ENCODE measurements at places on chromosomes 3 and 15. TPM values are rescaled to one million over a fixed set of nuclear protein-coding genes. Genes with fewer than 3 reads are reported as not detected.
A peak's percentile ranks its signal among the peaks of the same experiment; 100 is the strongest.

- H3K27me3 ChIP-seq: no peaks in the 10 kb centered on the region
- H3K4me3 ChIP-seq: peak overlapping the region; percentile 97
- peaks cover 5% of the 10 kb centered on the region for H3K4me1 ChIP-seq
- peak; percentile 38 for DNase-seq
- peaks cover 12% of the 10 kb centered on the region for H3K36me3 ChIP-seq
Measured at GRCh38 chr15:65870889-65871533, 1.7 kb downstream of the RAB11A start.

MYO5C gene
- polyA plus RNA-seq: 1.1 TPM

DNA sequence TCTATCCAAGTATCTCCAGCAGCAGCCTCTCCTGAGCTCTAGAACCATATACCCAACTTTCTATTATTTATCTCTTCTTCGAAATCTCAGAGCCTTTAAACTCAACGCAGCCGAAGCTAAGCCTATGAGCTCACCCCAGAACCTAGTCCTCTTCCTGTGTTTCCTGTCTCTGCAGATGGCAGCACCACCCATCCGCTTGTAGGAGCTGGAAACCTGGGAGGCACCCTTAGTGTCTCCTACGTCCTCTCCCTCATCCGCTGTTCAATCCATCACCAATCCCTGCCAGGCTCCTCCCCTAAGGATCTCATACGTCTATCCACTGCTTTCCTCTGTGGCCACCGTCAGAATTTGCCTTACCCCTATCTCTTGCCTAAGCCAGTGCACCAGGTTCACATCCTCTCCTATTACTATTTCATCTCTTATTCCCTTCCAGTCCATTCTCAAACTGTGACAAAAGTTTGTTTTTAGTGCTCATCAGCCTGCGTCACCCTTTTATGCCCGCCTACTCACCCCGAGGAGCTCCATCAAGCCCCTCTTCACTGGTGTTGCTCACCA, 9.6 kb downstream of the VGLL4 start:
- no peak overlapping the region for H3K4me3 ChIP-seq
- DNase-seq: no peak
- H3K27ac ChIP-seq: no peak overlapping the region
- no peaks in the 10 kb centered on the region for H3K36me3 ChIP-seq

DNA sequence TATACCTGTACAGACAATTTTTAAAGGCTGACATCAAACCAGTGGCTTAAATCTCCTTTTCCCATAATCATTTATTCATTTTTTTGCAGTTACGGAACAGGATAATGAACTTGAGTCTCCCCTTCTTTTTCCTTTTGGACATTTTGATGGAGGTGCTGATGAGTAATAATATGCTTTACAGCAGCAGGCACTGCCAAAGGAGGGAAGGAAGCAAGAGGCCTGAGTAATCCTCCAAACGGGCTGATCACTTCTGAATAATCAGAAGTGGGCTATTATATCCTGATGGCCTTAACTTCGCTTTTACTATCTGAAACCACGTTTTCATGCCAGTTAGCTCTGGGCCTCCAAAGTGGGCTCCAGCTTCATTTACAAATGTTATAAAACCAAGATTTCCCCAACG, 527.2 kb downstream of the FOXP1 start:
- peaks cover 8% of the 10 kb centered on the region for H3K36me3 ChIP-seq
- H3K4me3 ChIP-seq: no peak overlapping the region
- H3K27me3 ChIP-seq: no peaks in the 10 kb centered on the region

DNA sequence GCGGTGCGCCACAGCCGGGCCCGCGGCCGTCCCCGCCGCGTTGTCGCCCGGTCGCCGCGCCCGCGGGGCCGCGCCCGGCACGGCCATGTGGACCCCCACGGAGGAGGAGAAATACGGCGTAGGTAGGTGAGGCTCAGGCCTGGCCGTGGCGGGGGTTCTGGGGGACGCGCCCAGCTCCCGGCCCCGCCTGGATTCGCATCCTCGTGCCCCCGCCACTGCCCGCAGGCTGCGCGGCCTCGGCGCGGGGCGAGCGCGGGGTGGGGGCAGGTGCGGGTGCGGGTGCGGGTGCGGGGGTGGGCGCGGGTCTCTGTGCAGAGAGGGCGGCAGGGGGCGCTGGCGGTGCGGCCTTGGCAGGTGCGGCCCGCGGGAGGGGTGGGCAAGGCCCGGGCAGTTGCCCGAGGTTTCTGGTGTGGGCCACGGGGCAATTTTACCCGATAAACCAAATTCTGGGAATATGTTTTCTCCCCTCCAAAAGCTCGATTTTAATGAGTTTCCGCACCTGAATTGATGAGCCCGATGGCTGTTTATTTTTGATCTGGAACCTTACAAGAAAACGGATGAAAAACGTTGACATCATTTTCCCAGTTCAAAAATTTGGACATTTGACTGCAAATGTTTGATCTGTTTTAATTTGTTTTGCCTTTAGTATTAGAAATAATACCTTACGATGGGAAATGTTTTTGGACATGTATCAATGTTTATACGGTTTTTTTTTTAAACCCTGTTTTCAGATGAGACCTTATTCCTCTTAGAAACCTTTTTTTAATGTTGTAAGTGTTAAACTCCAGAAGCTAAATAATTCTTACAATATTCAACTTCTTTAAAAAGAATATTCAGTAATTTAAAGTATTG, 678 bp downstream of the DOCK3 start:
- H3K27me3 ChIP-seq: peaks cover 53% of the 10 kb centered on the region
- H3K4me1 ChIP-seq: peaks cover 4% of the 10 kb centered on the region
- peak overlapping the region; percentile 25 for H3K4me3 ChIP-seq
- H3K36me3 ChIP-seq: no peaks in the 10 kb centered on the region
- H3K27ac ChIP-seq: no peak overlapping the region
- peak; percentile 78 for DNase-seq

DNA sequence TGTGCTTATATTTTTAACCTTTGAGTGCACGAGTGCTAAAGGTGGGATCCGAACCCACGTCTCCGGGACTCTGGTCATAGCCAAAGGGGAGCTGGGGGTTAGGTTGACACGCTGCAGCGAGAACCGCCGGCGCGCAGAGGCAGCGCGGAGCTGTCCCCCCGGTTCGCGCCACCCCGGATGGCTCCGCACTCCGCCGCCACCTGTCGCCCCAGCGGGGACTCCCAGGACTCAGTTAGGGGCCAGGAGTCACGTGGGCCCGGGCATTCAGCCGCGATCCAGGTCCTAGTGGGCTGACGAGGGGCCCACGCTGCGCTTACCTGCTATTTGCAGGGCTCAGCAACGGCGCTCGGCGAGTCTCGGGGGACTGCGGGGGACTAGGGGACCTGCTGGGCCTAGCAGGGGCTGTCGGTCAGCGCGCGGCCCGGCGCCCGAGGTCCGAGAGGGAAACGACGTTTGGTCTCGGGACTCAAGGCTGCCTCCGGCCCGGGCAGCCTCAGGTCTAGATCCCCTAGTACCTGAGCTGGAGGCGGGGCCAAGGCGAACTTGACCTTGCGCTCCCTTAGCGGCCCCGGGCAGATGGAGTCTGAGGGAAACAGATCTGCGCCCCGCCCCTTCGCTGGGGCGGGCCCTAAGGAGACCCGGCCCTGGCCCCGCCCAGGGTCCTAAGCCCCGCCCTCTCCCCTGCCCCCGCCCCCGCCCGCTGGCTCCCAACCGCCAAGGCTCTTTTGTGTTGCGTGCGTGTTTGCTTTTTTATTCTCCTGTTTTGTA, at the start of gene NMNAT3:
NMNAT3 (minus strand) TSS at position 585 of the 768 bp plus-strand sequence. CDS start 50,248 bp downstream, outside the sequence.
- peaks cover 33% of the 10 kb centered on the region for H3K4me1 ChIP-seq
- H3K27ac ChIP-seq: no peak within 1 kb of the TSS
- no peaks in the 10 kb centered on the region for H3K36me3 ChIP-seq
- no peak within 1 kb of the TSS for H3K4me3 ChIP-seq

SH3GL3 gene
- not detected for polyA plus RNA-seq

ERICH6 gene
- 0.08 TPM for polyA plus RNA-seq

DNA sequence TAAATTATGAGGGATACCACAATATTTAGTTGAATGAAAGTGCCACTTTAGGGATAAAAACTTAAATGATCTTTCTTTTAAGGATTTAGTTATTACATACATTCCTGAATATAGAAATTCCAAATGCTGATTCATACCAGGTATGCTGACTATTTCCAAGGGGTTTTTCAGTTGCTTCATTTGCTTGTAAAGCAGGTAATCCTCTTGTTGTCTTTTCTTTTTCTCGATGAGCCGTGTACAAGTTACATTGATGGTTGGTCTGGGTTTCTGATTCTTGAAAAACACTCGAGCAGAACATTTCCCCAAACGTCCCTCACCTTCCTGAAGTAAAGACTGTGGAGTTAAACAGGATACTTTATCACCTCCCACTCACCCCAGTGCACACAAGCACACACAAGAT, 21.7 kb downstream of the RARRES1 start:
- peaks cover 3% of the 10 kb centered on the region for H3K4me1 ChIP-seq
- H3K27ac ChIP-seq: no peak overlapping the region
- H3K4me3 ChIP-seq: no peak overlapping the region
- H3K36me3 ChIP-seq: peaks cover 8% of the 10 kb centered on the region
- no peak for DNase-seq

FETUB gene
- polyA plus RNA-seq: 0.05 TPM

DNA sequence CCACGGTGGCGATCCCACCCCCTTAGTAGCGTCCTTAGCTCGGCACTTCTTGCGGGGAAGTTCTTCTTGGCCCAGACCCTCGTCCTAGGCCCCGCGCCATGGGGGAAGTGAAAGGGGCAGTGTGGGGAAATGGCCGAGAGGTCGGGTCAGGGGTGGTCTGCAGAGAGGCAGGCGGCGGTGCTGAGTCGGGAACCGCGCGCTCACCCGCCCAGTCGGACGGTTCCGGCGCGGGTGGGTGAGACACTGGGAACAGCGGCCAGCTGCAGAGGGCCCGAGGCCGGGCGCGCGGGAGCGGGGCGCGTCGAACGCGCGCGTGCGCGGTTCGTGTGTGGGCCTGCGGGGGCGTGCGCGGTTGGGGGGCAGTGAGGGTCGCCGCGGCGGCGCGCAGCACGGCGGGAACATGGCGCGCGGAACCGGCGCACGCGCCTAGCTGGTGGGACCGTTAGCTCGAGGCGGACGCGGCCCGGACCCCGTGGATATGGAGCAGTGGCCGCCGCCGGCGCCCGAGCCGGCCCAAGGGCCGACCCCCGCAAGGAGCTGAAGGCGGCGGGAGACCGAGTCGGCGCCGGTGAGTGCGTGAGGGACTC, 246.9 kb downstream of the GOLGA6L6 start:
- no peaks in the 10 kb centered on the region for H3K4me1 ChIP-seq
- H3K36me3 ChIP-seq: no peaks in the 10 kb centered on the region
- H3K27ac ChIP-seq: no peak overlapping the region
- no peak overlapping the region for H3K4me3 ChIP-seq
- DNase-seq: no peak

GRCh38 chr15:90812171-90812957, 56.0 kb upstream of the FURIN start:
- peaks cover 4% of the 10 kb centered on the region for H3K36me3 ChIP-seq
- no peaks in the 10 kb centered on the region for H3K27me3 ChIP-seq
- H3K27ac ChIP-seq: no peak overlapping the region
- no peak for DNase-seq

DNA sequence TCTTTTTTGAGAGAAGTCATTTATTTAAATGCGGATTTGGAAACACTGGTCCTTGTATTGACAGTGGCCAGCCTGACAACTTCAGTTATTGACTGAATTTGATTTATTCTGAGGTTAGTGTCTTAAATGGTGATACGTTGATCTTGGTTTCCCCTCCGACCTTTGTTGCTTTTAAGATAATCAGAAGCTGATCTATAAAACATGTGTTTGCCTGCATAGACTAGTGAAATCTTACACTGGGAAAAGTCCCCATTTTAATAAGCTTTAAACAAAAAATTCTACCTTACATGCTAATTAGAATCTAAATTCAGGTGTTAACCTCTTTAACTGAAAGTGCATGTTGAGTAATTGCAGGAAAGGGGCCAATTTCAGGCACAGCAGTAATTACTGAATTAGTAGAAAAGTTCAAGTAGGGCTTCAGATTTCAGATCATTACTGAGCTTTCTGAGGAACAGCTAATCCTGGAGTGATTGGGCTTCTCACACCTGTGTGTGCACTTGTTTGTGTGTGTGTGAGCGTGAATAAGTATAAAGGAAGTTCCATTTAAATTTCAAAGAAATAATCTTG, 221.4 kb downstream of the SOX2 start:
- no peak for DNase-seq
- H3K4me3 ChIP-seq: no peak overlapping the region
- no peaks in the 10 kb centered on the region for H3K27me3 ChIP-seq
- H3K4me1 ChIP-seq: no peaks in the 10 kb centered on the region

GRCh38 chr3:132351222-132351806, 34.1 kb downstream of the ACP3 start:
- DNase-seq: no peak
- H3K36me3 ChIP-seq: no peaks in the 10 kb centered on the region
- no peak overlapping the region for H3K4me3 ChIP-seq
- no peaks in the 10 kb centered on the region for H3K27me3 ChIP-seq
- no peak overlapping the region for H3K27ac ChIP-seq
- H3K4me1 ChIP-seq: no peaks in the 10 kb centered on the region

GRCh38 chr3:171966533-171967136, 72.7 kb upstream of the FNDC3B start:
- H3K27ac ChIP-seq: no peak overlapping the region
- no peak overlapping the region for H3K4me3 ChIP-seq

- no peak overlapping the region for H3K4me3 ChIP-seq
- H3K27me3 ChIP-seq: no peaks in the 10 kb centered on the region
- H3K36me3 ChIP-seq: peaks cover 26% of the 10 kb centered on the region
- DNase-seq: no peak
- H3K27ac ChIP-seq: peak overlapping the region; percentile 76
- H3K4me1 ChIP-seq: peaks cover 24% of the 10 kb centered on the region
Measured at GRCh38 chr15:52143873-52144272, 31.3 kb upstream of the BCL2L10 start.

ZKSCAN7 gene
- 9.2 TPM for polyA plus RNA-seq

DNA sequence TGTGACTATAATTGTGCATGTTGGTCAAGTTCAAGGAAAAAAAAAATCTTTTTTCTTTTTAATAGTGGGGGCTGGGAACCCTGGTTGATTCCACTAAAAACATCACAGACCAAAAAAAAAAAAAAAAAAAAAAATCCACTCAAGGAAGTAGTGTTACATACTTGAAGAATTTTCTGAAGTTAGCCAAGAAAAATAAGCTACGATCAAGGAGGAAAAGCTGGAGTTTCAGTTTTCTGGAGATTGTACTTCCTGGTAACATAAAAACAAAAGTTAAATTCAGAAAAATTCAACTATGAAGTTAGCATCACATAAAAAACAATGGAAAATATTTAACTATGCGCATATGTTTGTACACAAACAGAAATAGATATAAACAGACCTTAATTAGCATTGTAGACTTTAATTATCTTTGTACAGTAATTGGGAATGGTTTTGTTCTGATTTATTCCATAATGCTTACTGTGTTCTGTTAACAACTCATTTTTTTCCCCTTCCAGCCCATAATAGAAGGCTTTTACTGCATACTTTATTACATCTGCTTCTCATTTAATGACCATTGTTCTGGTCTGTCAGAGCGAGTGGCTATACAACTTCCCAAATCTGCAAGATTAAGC, 194.3 kb downstream of the RORA start:
- H3K36me3 ChIP-seq: no peaks in the 10 kb centered on the region
- peaks cover 43% of the 10 kb centered on the region for H3K4me1 ChIP-seq
- H3K4me3 ChIP-seq: peak overlapping the region; percentile 50
- peak overlapping the region; percentile 98 for H3K27ac ChIP-seq
- DNase-seq: peak; percentile 39

GRCh38 chr15:89095073-89095472, 6.8 kb downstream of the ABHD2 start:
- no peak overlapping the region for H3K27ac ChIP-seq
- peaks cover 18% of the 10 kb centered on the region for H3K4me1 ChIP-seq
- peaks cover 2% of the 10 kb centered on the region for H3K36me3 ChIP-seq

SLC27A2 gene
- 0.49 TPM for polyA plus RNA-seq

ZNF717 gene
- 9.9 TPM for polyA plus RNA-seq

GRCh38 chr15:27527490-27528067, 556.6 kb downstream of the GABRG3 start:
- no peak for DNase-seq
- no peaks in the 10 kb centered on the region for H3K36me3 ChIP-seq
- H3K27ac ChIP-seq: no peak overlapping the region
- no peak overlapping the region for H3K4me3 ChIP-seq
- no peaks in the 10 kb centered on the region for H3K4me1 ChIP-seq
